ENCODE measurements at places on chromosomes 4 and X.

GRCh38 chr4:14669371-14669770 lies 332.9 kb upstream of the CPEB2 start:
- no peak for DNase-seq

- DNase-seq = no peak
Observed at GRCh38 chr4:143626134-143626911, 74.2 kb downstream of the FREM3 start.

DNA sequence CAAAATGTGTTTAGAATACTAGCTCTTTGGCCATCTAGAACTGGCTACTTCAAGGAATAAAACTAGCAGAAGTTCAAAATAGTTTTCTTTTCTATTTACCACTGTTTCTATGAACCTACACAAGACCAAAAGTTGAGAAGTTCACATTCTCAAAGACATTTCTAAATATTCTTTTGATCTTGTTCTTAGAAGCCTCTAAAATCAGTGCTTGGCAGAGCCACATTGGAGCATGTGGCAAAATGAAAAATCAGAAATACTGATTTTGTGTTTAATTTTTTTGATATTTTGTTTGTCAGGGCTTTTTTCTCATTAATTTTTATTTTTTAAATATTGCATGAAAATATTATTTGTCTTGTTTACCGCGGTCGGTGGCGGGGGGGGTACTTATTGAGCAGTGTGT lies 853.8 kb upstream of the INTU start:
- DNase-seq = no peak

DNA sequence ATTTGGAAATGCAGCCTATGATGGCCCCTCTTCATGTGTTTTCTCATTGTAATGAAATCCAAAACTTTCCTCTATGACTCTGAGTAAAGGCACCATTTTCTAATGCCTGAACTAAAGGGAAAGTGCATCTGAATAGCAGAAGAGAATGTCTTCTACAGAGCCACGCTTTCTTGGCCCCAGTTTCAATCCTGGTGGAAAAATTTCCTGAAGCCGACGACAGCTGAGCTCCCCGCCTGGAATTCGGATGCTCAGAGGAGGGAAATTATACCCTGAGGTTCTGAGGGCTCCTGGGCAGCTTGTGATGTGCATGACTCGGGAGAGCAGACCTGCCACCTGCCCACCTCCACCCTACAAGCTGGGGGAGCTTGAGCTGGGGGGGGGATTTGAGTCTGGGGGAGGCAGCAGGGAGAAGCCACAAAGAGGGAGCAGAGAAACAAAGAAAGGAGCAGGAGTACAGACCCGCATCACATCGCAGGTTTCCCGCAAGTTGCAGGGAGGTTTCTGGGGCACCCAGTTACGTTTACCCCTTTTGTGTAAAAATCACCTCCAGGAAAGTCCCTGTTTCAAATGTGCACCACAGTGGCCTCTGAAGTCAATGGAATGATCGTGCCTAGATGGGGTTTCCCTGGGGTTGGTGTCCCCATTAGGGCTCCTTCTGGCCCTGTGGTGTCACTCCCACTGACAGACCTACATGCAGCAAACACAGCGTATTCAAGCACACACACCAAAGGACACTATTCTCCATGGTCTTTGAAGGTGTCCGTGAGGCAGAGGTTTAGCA lies 145.6 kb upstream of the RBPJ start:
- no peak for DNase-seq

- DNase-seq = no peak
Observed at GRCh38 chrX:31071725-31072124, at the start of gene FTHL17. TSS of gene FTHL17 (minus strand) at chrX:31072041. CDS start at chrX:31071953, 88 bp downstream.

DNA sequence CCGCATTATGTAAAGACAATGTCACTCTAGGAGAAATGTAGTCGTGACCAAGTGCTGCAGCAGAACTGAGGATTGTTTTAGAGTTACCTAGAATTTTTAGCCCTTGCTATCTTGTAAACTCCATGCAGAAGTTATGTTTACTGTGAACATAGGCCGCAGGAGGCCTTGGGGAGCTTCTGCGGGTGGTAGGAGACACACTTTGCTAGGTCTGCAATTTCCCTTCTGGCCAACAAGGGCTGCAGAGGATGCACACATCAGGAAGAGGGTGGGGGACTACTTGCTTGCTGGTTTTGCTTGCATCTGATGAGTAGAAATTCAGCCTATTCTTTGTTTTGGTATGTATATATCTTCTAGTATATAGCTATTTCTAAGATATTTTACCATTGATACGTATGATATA lies 23.1 kb downstream of the BANK1 start:
- DNase-seq = no peak

DNA sequence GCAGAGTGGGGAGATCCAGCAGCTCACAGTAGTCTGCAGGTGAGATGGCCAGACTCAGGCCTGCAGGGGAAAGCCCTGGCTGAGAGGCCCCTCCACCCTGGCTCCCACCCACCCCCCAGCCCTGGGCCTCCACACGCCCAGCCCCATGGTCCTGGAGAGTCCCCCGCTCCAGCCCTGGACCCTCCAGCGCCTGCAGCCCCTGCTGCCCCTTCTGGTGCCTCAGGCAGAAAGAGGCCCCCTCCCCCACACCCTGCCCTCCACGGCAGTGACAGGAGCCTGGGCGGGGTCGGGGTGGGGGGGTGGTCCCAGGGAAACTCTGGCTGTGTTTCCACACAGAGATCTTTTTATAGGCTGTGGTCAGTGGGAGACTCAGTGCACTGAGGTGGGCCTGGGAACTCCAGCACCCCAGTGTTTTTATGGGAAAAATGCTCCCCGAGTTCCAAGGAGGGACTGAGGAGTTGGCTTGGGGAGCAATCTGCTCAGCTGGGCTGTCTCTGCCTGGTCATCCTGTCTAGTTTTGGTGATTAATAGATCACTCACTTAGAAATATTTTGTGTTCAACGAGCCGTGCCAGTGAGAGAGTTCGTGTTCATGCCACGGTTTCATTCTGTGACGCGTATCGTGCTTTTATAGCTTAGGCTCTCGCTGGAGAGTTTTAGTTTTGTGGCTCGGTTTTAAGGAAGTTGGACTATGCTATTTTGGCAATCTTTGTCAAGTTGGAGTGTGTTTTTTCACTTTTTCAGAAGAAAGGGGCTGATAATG lies 53.1 kb upstream of the HGFAC start:
- DNase-seq = no peak

DNA sequence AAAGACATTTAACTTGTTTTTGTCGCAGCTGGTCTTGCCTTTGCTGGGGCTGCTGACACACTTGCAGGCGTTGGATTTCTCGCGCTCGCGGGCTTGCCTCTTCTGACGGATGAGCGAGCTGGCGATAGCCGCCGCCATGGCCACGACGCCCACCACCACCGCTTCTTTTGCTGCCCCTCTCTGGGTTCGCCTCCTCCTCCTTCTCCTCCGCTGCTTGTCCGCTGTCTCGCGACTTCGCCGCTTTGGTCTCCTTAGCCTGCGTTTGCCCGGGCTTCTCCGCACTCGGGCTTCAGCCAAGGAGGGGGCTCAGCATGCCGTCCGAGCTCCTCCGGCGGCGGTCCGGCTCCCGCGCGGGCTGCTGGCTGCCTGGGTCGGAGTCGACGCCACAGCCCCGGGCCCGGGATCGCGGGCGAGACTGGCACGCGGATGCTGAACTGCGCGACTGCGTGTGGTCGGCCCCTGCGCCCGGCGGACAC lies 613 bp downstream of the FGF13 start:
- DNase-seq = no peak

GRCh38 chr4:153038623-153039311 lies 102.6 kb downstream of the FHDC1 start:
- DNase-seq = no peak

- no peak for DNase-seq
Observed at GRCh38 chrX:25976683-25977310, 161.3 kb upstream of the MAGEB18 start.

DNA sequence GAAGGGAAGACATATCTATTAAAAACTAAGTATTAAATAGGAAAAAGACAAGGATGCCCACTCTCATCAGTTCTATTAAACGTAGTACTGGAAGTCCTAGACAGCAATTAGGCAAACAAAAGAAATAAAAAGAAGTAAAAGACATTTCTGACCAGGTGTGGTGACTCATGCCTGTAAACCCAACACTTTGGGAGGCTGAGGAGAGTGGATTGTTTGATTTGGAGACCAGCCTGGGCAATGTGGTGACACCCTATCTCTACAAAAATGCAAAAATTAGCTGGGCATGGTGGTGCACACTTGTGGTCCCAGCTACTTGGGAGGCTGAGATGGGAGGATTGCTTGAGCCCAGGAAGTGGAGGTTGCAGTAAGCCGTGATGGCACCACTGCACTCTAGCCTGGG lies 1071.8 kb downstream of the FAT4 start:
- no peak for DNase-seq

DNA sequence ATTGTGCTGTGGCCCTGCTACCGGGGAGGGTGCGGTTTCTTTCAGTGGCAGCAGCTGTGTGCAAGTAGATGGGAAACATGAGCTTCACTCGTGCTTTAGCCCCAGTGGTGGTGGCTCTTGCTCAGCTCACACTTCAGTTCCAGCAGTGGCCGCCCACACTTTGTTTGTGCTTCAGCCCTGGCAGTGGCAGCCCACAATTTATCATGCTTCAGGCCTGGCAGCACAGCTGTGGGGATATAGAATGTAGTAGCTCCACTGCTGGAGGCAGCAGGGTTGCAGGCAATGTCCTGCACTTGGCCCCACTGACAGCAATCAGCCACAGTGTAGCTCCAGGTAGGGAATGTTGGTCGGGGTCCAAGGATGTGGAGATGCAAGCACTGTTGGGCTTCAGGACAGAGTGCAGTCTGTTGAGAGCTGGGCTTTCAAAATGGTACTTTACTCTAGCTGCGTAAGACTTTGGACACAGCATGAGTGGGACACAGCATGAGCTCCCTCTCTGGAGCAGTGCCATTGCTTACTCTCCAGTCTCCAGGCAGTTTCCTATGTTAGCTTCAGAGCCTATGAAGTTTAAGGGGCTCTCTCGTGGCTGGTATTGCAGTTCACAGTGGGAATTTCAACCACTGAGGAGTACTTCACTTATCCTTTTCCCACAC lies 413.1 kb downstream of the PDGFC start:
- no peak for DNase-seq

- no peak for DNase-seq
Observed at GRCh38 chrX:38699121-38699520, 102.1 kb upstream of the MID1IP1 start.

GRCh38 chrX:30653415-30654131 lies at the start of gene GK:
TSS of gene GK (plus strand) at chrX:30653423. CDS start at chrX:30653538, 115 bp downstream.
- DNase-seq = peak; percentile 33

DNA sequence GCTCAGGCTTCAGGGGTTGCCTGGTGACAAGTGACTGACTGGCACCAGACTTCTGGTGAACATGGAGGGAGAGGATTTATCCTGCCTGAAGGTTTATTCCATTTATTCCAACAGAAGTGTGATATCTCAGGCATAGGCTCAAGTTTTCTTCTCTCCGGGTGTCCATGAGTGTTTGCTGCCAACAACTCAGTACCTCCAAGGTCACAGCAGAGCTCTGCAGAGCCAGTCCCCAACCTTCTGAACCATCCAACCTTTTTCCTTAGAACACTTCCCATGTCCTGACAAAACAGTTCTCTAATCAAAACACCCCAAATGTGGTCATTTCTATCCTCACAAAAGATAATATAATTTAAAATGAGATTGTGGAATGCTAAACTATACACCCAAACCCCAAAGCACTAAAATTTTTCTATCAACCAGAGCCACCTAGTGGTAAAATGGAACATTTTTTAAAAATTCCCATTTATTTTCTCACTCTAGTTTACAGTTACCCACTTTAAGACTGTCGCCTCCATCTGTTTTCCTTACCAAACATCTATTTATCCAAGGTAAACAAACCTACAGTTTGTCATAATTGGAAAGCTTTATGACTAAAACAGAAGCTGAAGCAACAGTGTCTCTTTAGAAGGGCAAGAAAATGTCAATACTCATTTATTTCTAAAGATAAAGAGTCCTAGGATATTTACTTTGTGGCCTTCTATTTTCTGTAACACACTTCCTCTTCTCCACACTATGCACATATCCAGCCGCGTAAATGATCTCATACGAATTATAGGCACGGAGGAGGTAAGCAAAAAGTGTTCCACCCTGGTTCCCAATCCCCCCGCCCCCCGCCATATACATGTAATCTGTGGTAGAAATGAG lies 39.5 kb downstream of the TMEM154 start:
- no peak for DNase-seq

- no peak for DNase-seq
Observed at GRCh38 chr4:99437723-99438404, 2.7 kb upstream of the ADH7 start.

DNA sequence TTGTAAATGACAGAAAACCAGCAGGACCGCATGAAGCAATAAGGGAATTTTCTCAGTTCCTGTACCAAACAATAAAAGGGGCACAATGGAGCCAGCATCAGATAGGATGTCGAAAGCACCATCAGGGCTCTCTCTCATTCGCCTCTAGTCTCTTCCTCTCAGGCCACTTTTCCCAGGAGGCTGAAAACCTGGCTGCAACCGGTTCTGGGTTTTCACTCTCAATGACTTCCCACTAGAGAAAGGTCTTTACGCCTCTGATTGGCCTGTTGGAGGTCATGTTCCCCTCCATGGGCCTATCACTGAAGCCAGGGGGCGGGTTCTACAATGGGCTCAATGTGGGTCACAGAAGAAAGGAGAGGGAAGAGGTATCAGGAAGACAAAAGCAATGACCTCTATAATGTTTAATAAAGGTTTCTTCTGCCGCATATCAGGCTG lies 29.3 kb downstream of the ZNF827 start:
- DNase-seq = no peak

DNA sequence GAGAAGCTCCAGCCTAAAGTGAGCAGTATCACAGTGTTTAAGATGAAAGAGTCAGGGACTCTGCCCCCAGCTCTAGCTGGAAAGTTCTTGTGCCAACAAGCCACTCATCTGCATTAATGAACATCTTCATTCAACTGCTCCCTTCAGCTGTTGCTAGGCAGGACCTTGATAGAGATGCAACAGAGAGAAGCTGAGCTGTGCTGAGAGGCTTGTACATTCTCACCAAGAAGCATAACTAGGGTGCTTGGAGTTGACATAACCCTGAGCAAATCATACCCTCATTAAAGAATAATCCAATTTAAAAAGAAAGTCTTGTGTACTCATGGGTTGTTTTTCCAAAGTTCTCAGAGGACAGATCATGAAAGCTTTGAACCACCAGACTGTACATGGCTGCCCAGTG lies 63.2 kb downstream of the ATXN3L start:
- DNase-seq = no peak

DNA sequence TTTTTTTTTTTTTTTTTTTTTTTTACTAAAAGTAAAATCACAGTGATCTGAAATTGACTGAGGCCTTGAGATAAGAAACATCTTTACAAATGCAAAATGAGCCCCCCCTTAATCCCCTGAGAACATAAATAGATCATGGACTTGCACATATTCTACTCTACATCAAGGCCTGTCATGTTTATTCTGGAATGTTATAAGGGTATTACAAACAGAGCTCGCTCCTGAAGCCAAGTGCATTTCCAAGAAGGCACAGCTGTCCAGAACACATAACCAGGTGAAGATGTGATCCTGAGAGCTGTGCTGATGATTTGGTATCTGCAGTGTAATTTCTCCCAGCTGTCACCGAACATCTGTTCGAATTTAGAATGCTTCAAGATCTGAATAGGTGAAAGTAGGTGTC lies 384.5 kb downstream of the GPAT3 start:
- DNase-seq = no peak

- no peak for DNase-seq
Observed at GRCh38 chr4:185554365-185555126, 19.2 kb upstream of the PDLIM3 start.
